ENCODE measurements at places on chromosomes 2 and 18.

GRCh38 chr2:75865083-75865482, 154.4 kb upstream of the GCFC2 start:
- DNase-seq = no peak

GRCh38 chr2:134581877-134582546, 136.8 kb downstream of the TMEM163 start:
- no peak for DNase-seq

DNA sequence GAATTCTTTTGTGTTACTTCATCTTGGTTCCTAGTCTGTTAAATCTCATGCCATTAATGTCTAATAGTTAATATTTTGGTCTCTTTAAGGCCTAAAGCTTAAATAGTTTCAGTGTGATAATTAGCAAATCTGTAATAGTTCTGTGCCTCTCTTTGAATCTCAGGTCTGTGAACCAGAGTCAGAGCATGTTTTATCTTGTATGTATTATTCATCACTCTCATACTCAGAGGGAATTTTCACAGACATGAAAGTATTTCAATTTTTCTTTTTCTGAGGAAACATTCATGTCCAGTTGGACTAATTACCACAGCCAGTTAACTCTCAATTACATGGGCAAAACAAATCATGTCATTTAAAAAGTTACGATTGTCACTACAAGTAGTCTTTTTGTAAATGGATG, 931.9 kb upstream of the SLC39A10 start:
- no peak for DNase-seq

DNA sequence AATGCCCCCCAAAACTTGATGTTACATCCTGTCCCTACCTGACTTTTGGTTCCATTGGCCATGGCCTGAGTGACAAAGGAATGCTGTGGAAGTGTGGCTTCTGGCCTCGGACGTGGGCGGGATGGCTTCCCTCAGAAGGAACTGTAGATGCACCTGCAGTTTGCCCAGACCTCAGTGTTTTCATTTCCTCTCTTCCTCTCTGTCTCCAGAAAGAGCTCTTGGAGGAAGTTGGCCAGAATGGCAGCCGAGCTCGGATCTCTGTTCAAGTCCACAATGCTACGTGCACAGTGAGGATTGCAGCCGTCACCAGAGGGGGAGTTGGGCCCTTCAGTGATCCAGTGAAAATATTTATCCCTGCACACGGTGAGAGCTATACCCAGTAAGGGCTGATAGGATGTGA, 61.0 kb upstream of the TMEM87B start:
- no peak for DNase-seq

- DNase-seq = no peak
Measured at GRCh38 chr2:173230181-173230580, 124.5 kb upstream of the CDCA7 start.

GRCh38 chr2:59000796-59001195, 759.7 kb upstream of the FANCL start:
- DNase-seq = no peak

DNA sequence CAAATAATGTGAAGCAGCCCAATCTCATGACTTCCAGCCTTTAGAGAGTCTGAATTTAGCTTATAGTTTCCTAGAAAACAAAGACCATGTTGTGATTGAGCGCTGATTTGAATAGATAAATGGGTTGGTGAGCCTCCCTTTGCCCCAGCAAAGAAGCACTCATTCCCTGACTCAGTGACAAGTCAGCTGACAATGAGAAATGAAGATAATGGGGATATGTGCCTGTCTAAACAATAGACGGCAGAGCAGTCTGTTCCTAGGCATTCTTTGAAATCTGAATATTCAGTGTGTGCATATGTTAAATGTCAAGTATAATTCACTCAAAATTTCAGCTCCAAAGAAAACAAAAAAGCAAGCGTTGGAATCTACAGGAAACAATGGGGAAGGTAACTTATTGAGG, 34.8 kb upstream of the LINC00305 start:
- DNase-seq = no peak

DNA sequence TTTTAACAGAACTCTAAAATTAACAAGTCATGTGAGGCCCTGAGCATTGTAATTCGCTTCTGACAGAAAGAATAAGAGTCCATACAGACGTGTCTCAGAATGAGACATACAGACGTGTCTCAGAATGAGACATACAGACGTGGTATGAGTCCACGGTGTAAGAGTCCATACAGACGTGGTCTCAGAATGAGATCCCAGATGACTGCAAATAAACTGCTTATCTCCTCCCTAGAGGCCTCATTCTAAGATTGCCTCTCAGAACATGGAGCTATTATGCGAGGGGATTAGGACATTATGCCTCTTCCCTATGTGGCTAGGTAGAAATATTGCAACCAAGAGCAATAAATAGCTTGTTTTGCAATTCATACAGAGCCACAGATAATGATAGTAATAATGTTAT, 63.9 kb downstream of the NEB start:
- no peak for DNase-seq

- DNase-seq = no peak
Measured at GRCh38 chr2:214696681-214697080, 112.8 kb downstream of the BARD1 start.

- DNase-seq = no peak
Measured at GRCh38 chr2:205796805-205797313, 114.6 kb downstream of the NRP2 start.

DNA sequence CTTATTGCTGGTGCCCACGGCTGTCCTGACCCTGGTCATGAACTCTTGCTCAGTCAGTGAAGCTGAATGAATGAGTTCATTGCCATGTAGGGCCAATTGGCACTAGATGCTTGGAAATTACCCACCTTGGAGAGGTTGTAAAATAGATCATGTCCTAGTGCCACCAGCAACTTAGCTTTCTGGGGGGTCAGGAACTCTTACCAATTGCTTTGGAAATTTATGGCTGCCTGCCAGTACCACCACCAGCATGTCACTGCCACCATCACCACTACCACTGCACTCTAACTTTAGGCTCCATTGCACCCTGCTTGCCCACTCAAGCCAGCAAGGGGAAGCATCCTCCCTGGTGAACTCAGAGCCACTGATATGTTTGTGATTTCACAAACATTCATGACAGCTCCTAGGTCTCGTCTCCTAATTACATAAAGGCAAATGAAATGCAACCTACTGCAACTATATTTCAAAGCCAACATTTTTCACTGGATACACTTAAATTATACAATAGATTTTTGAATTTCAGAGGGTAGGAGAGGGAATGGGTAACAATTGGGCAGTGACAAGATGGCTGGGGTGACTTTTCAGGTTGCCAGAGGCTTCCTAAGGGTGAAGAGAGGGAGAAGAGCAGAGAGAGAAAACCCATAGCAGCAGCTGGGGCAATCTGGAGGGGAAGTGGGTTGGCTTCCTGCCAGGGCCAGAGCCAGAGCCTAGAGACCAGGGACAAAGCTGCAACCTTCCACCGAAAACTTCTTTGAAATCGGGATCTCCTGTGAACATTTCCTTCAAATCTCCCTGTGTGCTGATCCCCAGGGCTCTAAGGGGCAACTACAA, 3.5 kb upstream of the EMILIN1 start:
- DNase-seq = peak; percentile 26

- DNase-seq = no peak
Measured at GRCh38 chr2:230968921-230969658, 26.8 kb upstream of the SPATA3 start.

DNA sequence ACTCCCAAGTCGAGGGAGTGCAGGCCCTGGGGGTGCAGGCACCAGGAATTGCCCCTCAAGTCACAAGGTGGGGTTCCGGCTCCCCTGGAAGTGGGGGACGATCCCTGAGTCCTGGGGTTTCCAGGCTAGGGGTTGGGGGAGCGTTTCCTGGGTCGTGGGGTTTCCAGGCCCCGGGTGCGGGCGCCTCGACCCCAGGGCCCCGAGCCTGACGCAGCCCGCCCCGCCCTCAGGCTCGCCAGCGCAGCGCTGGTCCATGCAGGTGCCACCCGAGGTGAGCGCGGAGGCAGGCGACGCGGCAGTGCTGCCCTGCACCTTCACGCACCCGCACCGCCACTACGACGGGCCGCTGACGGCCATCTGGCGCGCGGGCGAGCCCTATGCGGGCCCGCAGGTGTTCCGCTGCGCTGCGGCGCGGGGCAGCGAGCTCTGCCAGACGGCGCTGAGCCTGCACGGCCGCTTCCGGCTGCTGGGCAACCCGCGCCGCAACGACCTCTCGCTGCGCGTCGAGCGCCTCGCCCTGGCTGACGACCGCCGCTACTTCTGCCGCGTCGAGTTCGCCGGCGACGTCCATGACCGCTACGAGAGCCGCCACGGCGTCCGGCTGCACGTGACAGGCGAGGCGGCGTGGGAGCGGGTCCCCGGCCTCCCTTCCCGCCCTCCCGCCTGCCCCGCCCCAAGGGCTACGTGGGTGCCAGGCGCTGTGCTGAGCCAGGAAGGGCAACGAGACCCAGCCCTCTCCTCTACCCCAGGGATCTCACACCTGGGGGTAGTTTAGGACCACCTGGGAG, 12.0 kb downstream of the SIGLEC15 start:
- no peak for DNase-seq

DNA sequence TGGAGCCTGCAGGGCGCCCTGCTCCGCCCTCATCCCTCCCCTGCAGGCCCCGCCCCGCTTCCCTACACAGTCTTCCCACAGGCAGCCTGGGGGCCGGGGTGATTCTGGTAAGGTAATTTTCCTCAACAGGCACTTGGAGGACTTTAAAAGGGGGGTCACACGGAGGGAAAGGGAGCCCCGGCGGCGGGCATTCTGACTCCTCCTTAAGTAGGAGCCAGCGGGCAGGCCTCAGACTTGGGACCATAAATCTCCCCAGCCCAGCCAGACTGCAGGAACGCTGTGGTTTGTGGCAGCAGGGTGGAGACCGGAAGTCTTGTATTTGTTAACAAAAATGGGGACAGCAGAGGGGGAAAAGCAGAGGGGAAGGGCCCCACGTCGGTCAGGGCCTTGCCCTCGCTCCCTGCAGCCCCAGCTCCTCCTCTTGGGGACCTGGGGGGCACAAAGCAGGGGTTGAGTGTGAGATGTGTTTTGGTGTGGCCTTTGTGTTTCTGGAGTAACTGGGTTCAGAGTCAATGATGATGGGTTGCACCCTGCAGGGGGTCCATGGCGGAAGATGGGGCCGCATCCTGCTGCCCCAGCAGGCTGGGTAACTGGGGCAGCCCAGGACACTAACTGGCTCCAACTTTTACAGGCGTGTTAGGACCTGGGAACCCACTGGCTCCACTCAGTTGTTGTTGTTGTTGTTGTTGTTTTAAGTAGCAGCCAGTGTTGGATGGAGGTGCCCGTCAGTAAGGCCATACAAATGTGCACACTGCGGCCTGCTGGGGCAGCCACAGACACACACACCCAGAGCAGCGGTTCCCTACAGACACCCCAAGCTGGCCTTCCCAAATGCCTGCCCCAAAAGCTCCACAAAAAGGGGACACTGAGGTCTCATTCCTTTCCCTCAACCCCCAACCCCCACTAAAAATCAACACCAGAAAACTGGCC, 27.7 kb downstream of the SMAD7 start:
- DNase-seq = peak; percentile 82

DNA sequence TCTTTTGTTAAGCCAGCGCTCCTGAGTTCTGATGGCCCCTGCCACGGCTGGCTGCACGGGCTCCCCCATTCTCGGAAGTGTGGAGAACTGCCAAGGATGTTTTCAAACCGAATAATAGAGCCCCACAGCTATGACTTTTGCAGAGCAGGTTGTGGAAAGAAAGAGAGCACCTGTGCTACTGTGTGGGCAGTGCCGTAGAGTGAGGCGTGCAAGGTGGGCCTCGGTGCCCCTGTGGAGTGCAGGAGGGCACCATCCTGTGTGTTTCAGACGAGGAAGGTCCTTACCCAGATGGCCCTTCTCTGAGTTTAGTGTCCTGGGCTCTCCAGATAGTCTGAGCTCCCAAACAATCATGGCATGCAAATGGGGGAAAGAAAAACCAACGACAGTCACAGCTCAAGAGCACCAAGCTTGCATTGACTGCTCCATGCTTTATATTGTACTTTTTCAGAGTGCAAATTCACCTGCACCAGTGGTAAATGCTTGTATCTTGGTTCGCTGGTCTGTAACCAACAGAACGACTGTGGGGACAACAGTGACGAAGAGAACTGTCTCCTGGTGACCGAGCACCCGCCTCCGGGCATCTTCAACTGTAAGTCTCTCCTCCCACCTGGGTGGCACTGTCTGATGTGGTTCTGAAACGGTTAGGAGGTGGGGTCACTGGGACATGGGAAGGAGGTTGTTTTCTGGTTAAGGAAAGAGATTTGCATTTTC, 219.4 kb downstream of the LDLRAD4 start:
- no peak for DNase-seq

GRCh38 chr18:14997357-14997756, 249.4 kb downstream of the ANKRD30B start:
- DNase-seq = no peak

DNA sequence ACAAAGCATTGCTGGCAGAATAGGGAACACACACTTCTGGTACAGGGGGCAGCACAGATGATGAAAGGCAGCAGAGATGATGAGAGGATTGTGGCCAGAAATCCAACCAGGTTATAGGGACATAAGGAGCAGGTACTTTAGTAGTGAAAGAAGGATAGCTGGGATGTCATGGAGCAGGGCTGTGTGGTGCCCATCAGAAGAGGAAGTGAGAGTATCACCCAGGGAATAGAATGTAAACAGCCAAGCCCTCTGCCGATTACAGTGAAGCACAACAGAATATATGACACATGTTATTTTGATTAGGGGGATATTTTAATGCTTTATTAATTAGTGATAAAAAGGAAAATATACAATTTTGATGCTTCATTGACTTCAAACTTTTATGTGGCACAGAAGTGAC, 883.4 kb upstream of the CDH2 start:
- no peak for DNase-seq

DNA sequence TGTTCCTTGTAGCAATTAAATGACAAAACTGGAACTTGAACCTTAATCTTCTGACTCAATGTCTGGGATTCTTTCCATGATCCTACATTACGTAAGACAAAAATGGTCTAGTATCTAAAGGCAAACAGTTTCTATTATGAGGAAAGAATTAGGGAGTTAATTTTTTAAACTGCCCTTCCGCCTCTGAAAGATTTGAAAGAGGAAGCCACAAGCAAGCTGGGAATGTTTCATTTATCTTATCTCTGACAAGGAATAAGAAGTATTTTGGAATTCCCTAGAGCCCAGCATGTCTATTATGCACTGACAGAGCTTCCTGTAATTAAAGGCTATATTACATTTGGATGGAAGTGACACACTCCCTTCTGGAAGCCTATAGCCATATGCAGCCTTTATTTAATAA, 558.8 kb upstream of the CDH2 start:
- peak; percentile 89 for DNase-seq

GRCh38 chr2:65130664-65131175, 814 bp upstream of the RAB1A start:
- DNase-seq = no peak

DNA sequence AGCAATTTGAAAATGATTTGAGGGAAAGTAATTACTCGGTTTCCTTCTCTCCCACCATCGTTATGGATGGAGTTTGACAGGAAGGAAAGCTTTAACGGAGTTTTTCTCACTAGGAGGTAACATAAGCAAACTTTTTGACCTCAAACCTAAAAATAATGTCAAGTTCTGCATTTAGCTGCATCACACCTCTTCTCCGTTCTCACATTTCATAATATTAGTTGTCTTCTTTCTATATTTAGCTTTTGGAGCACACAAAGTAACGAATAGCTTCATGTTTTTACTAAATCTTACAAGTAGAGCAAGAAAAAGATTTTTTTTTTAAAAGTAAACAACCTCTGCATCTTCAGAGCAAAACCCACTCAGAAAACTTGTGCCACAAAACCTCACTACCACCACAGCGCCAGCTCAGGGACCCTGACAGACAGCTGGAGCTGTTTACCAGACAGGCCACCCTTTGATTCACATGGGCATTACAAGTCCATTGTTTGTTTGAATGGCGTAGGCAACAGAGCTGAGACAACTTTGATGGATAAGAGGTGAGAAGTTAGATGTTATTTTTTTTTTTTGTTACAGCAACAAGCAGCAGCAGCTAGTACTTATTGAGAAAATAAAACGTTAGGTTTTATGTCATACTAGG, 21.9 kb upstream of the ICOS start:
- DNase-seq = no peak
